ENCODE measurements at places on chromosomes 5 and 9.

DNA sequence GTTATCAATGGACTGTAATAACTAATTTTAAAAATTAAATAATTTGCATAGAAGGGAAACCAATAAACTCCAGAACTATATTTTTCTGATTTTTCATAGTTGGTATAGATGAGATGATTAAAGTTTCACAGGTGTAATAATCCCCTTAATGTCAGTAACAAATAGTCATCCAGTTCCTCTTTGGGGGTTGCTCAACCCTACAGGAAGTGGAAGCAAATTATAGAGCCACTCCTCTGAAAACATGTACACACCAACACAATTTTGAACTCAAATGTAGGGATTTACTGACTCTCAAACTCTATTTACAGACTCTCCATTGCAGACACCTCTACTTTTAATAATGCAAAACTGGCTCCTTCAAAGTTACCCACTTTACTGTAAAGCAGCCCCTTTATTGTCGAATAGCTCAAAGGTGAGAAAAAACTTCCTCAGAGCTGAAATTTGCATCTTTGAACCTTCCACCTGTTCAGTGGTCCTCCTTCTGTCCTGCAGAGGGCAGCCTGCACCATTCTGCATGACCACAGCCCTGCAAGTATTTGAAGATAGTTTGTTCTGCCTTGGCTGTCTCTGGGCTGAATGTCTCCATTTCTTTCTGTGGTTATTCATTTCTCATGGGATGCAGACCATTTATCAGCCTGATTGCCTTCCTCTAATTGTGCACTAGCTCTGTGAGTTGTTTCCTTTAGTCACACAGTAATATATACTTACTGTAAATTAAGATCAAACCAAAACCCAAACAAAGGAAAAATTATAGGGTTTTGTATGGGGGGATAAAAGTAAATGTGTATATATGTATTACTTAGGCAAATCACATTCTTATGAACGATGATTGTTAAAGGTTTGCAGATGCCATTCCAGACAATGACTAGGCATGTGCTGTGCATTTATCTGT, 383.2 kb upstream of the SGCD start:
- DNase-seq: peak; percentile 31

- DNase-seq: peak; percentile 12
These were observed 211.3 kb upstream of the PRR16 start for GRCh38 chr5:120252839-120253238.

DNA sequence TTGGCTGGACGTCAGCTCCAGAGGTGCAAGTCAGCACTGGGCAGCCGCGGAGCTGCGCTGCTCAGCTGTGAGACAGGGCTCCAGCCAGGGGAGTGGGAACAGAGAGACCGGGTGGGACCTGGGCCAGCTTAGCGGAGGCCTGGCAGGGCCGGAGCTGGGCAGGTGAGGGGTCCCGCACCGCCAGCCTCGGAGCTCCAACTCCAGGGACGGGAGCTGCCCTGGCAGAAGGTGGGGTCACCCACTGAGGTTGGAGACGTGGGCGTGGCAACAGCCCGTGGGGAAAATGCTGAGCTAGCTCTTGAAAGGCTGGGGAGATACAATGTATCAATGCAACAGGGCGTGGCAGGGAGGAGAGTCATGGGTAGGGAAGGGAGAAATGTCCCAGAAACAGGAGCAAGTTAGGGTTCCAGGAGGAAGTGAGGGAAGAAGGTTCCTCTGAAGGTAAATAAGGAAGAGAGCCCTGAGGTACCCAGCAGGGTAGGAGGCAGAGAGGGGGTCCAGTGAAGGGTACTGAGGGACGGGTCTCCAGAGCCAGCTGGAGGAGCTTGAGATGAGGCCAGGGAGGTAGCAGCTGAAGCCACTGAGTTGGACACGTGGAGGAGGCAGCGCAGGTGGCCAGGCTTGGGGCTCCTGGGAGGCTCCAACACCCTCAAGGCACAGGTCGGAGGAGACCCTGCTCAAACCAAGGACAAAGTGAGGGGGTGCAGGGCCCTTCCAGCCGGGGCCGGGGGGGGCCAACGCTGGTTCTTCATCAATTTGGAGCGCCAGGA, 736 bp upstream of the NKD2 start:
- DNase-seq: no peak

DNA sequence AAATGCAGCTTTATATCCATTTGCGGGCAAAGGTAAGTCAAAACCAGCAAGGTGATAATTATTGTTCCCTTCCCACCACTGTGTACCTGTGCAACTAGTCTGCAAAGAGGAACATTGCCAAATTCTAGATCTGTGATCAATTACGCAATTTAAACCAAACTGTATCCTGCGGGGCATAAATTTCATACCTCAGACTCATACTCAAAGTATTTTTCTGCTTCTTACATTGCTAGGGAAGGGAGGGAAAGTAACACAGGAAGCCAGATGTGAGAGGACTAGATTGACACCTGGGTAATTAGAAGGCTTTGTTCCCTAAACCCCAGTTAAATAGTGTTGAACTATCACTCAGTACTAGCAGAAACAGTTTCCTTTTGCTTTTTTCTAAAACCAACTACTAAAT, 240.2 kb upstream of the ZNF608 start:
- no peak for DNase-seq

DNA sequence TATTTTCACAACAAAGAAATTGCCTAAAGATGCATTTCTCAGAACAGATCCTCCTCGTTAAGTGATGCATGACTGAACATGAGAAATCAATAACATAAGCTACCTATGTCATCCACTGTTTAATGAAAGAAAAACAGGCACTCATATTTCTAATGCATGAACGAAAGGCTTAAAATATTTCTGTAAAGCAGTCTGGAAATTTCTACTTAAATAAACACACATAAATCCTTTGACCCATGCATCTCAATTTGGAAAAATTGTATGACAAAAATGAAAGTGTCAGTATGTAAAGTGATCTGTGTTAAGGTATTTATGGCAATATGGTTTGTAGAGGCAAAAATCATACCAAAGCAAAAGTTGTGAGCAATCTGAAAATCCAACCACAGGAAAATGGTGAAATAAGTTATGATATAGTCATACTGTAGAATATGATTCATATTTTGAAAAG, 399.2 kb upstream of the GRAMD2B start:
- DNase-seq: no peak

DNA sequence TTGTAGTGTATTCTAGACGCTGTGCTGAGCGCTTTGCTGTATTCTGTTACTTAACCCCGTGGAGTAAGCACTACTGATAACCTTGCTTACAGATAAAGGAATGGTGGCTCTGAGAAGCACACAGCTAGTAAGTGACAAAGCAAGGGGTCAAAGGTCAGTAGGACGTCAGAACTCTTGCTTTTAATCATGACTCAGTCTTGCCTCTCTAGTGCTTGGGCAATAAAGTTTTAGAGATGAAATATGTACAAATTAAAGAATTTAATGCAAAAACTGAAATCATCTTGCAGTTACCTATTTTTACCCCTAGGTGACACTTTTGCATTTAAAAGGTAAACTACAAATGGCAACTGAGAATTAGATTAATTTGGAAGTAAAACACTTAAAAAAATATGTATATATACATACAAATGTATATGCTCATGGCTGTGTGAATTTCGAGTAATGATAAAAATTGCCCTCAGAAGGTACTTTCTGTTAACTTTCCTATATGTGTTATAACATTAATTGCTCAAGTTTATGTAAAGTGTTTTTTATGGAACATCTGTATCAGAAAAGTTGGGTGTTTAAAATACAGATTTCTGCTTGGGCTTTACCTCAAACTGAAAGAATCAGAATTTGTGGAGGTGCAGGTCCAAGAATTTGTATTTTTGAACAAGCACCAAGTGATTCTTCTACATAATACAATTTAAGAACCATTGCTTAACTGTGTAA, 175.1 kb upstream of the DAB2 start:
- DNase-seq: peak; percentile 56

DNA sequence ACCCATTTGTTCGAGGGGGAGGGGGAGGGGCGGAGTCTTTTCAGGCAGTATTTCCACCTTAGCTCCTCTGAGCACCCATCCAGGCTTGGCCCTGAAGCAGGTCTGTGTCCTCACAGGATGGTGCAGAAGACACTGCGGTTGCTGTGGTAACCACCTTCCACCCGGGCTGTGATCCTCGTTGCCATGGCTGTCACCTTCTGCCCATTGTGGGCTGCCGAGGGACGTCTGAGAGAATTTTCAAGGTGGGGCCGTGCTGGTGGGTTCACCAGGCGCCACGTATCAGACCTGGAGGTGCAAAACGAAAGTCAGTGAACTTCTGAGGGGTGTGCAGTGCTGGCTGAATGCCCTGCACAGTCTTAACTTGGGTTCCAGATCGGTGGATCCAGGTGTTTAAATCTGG, 26.7 kb downstream of the POLR1E start:
- no peak for DNase-seq

GRCh38 chr9:131306397-131307004, 17.0 kb downstream of the PLPP7 start:
- DNase-seq: no peak

DNA sequence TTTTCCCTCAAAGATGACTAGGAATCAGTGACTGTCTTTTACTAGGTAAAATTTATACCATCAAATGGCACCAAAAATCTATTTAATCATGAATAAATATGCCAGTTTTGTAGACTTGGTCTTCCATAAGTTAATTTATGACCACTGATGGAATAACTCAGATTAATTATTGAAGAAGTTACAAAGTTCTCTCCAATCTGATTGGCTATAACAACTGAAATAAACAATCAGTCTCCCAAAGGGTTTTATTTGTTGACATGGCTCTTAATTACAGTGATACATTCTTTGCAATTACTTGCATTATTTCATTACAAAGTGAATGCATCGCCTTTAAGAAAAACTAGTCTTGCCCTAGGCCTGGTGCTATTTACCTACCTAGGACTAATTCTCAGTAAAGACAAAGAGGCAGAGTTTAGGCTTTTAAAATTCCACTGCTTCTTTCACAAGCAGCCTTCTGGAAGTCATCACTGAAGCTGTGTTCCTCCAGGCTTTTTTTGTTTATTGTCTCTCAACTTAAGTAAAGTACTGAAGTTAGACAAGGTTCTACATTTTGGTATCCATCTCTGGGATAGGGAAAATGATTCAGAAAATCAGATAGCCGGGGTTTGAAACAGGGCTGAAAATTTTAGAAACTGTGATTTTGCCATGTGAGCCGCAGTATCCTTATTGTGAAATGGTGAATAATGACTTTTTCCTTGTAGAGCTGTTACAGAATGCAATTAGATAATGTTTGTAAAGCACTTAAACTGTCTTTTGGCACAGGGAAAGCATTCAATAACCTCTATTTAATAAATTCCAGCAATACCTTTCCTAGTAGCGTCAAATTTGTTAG, 2.5 kb downstream of the STOM start:
- no peak for DNase-seq

- no peak for DNase-seq
These were observed 35.1 kb downstream of the MUSK start for GRCh38 chr9:110703669-110704068.

DNA sequence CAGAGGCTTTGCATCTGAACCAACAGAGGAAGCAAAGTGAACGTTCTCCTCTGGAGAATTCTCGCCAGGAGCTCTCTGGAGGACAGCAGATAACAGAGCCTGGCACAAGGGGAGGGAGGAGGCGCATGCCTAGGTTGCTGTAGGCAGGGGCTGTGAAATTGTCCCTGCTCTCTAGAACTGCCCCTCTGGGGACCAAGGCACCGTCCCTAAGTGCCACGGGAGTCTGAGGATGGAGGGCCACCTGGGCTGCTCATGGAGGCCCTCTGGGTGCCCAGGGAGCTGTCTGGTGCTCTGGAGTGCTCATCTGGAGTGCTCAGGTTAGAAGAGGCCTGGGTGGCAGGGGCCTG, 77.6 kb downstream of the CACNA1B start:
- DNase-seq: no peak

DNA sequence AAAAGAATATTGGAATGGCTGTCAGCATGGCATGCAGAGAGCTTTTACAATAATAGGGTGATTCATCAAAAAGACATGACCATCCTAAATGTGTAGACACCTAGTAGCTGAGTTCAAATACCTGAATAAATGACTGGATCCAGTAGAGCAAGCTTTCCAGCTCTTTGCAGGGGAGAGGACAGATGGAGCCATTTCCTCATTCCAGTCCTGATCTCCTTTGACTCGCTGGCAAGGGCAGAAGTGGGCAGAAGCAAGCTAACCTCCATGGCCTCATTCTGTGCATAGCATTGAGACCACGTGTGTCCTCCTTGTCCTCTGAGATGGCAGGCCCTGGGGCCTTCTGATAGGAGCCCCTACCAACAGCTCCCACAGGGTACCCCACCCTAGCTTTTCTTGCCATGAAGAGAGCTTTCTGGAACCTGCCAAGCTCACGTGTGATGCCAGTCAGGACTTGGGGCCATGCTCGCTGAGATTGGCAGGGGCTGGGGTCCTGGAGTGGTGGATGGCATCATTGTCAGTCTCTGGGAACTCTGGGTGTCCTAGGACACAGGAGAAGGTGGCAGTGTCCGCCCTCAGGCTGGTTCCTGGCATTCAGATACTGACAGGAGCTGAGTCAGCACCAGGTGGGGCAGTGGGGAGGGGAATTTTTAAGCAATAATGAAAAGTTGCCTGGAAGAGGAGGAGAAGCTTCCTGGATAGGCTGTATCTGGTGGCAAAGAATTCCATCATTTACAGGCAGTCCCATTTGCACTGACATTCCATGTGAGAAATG, 33.6 kb downstream of the WWC1 start:
- DNase-seq: no peak

DNA sequence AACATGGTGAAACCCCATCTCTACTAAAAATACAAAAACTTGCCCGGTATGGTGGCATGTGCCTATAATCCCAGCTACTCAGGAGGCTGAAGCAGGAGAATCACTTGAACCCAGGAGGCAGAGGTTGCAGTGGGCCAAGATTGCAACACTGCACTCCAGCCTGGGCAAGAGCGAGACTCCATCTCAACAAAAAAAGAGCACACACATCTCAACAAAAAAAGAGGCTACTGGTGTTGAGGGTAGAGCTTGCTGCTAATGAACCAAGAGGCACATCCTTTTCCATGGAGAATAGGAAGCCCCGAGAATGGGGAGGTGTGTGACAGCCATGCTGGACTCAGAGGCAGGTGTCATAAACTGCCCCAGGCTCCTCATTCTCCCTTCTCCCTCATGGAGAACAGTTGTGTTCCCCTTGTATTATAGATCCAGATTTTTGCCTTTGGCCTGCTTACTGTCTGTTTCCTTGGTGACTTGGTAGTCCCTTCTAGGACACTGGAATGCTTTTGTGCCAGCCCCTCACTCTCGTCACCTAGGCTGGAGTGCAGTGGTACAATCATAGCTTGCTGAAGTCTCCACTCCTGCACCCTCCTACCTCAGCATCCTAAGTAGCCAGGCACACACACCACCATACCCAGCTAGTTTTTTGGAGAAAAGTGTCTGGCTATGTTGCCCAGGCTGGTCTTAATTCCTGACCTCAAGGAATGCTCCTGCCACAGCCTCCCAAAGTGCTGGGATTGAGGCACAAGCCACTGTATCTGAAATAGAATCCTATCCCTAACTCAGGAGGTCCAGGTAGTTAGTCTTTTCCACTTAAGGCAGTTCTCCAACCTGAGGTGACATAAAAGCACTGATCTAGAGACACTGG, 5.1 kb downstream of the RPL12 start:
- no peak for DNase-seq

DNA sequence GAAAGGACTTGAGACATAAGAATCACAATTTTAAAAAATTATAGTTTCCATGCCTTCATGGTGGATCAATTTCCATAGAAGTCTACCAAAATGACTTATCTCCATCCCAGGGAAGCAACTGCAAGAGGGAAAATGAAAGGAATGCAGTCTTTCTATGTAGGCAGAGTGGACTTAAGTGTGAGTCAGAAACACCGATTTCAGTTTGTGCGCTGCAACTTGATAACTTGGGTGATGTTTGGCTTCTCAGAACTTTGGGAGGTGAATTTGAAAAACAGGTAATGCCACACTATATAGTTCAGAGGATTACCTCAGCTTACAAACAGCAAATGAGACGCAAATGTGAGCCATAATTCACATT, 708 bp upstream of the CSNK1G3 start:
- DNase-seq: no peak
